ENCODE measurements at places on chromosomes 3 and 15.
A peak's percentile ranks its signal among the peaks of the same experiment; 100 is the strongest.

DNA sequence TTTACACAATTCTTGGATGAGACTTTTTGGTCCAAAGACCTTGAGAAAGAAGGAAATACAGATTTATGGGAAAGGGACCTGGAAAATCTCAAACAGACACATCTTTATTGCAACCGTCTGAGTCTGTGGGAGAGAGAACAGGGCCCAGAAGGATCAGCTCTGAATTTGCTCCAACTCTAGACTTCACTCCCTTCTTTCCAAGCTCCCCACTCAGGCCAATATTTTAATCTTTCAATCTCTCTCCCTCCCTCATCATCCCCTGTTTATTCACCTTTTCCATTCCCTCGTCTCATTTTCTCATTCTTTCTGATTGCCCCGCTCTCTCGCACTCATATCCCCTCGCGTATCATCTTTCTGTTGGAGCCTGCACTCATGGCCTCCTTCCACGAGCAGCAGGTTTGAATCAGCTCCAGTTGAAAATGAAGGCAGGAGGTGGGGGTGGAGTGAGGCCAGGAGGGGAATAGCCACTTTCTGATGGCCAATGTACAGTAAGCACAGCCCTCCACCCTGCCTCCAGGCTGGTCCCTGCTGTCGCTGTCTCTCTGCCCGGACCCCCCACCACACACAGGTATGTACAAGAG, 63.6 kb upstream of the BOC start:
- DNase-seq: no peak

GRCh38 chr3:189340680-189341460, 169.1 kb downstream of the TPRG1 start:
- DNase-seq: no peak

DNA sequence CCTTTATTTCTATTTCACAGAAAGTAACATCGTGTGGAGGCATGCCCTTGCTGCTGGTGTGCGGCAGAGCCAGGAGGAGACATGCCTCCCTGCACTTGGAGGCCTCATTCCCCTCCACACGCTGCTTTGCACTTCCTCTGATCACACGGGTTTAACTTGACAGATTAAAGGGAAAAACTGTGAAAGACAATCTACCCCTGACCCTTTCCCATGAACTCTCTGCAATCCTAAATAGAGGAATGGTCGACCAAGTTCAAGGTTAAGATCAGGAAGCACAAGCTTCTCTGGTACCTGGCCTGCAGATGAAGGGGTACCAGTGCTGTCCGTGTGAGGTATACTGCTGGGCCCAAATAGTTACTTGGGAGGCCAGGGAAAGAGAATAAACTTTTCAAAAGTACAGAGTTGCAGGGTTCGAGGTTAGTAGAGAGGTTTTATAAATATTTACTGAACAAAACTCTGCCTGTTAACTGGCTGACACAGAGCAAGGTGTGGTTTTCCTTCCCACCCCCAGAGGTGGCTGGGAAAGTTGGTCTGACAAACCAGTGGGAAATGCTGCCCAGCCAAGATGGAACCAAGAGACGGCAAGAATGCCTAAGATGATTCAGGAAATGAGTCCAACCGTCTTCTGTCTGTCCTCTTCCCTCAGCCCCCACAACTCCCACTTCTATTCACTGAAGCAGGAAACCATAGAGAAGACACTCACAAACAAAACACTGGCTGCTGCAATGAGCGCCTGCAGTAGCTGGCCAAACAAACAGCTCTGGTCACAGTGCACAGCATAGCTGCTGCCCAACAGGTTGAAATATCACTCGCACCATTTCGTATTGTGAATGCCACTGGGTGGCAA, 79.6 kb downstream of the IGF2BP2 start:
- no peak for DNase-seq

- no peak for DNase-seq
These were observed 48.5 kb upstream of the SLC12A8 start for GRCh38 chr3:125261031-125261430.

GRCh38 chr3:106533788-106534160, 665.0 kb upstream of the CBLB start:
- no peak for DNase-seq

DNA sequence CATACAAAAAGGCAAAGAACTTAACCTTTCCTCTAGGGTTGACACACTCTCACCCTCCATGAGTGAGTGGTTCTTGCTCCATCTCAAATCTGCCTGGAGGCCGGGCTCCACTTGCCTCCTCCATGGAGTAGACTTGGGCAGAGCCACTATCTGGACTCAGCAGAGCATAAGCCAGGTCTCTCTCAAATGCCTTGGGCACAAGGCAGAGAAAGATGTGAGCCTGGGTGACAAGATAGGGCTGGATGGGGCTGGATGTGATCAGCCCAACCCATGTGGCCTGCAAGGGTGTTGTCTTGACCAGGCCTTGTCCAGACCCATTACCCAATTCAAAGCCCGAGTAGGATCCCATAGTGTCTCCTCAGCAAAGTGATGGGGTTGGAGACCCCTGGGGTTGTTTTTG, 4.2 kb upstream of the RPL29 start:
- no peak for DNase-seq

DNA sequence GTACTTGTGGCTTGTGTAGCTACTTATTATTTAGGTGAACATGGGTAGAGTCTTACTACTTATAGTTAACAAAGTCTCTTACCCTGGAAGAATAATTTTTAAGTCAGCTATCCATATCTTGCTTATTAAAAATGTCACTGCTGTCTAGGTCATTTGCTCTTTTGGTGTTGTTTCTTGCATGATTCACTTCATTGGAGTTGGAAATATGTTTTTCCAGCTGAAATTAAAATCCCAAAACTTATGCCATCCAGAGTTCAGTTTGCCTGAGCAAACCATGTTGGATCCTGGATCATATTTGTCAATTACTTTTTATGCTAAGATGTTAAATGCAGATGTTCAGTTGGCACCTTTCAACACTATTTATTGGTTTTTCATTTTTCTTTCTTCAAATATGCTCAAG, 421.0 kb upstream of the RBMS3 start:
- no peak for DNase-seq

DNA sequence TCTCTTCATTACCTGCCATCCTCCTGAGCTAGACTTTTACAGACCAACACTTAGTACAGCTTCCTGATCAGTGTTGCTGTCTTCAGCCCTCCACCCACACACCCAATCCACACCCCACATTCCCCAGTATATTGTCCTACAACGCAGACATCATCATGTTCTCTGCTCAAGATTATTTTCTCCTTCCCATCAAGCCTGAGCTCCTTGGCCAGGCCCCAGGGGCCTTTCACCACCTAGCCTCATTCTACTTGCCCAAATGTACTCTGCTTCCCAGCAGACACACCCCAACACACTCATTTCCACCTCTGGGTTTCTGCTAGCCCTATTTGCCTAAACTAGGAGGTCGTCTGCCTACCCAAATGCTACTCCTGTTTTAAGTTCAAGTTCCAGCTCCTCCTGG, 37.0 kb downstream of the DAPK2 start:
- DNase-seq: no peak

GRCh38 chr15:77358545-77359240, 61.2 kb downstream of the PEAK1 start:
- DNase-seq: no peak

DNA sequence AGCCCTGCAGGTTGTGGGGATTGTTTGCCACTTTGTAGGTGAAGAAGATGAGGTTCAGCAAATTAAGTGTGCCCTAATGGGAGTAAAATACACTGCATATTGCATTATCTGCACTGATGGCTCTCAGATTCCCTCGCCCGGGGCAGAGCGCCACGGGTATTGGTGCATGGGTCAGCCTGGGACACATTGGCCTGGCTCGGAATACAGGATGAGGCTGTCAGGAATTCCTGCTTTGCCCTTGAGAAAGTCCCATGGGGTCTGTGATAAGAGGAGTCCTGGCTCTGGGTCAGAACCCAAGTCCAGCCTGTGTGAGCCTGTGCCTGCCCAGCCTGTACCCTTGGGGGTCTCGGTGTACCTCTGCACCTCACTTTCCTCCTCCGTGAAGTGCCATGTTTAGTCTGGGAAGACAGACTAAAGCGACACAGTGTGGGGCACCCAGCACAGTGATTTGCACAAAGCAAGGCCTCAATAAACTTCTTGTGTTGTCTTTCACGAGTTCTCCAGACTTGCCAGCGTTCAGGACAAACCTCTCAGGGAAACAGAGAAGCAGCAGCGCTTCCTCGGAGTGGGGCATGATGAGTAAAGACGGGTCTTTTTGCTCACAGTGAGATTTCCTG, 107.6 kb downstream of the LRRK1 start:
- no peak for DNase-seq

DNA sequence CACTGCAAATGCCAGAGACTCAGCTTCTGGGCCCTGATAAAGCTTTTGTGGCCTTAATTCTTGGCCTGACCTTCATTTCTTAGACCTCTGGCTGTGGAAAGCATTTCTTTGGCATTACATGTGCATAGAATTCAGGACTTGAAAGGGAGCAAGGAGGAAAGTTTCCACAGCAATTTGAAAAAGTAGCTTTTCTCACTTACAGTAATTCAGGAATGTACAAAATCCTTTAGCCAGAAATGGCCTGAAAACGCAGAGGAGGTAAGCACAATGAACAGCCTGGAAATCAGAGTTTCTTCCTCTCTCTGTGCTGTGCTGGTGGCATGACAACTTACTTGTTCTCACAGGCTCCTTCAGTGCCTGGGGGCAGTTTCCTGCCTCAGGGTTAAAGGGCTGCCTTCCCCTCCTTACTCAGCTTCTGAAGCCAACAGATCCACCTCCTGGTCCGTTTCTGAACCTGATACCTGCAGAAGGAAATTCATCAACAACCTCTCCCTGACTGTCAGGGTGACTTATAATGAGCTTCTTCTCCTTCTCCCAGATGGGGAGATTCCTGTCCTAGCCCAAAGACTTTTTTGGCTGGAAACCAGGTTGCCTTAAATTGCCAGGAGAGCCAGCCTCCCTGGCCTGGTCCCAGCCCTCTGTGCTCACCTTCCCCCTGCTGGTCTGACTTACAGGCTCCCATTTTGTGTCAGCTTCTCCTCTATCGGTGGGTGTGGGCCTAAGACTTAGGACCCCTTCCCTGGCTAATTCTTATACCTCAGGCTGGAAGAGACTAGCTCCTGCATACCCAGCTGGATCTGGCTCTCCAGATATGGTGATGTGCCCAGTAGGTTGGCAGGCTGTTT, 102.3 kb downstream of the MYRIP start:
- no peak for DNase-seq

- no peak for DNase-seq
These were observed 181.7 kb upstream of the MME start for GRCh38 chr3:154898443-154898842.

- DNase-seq: no peak
These were observed 215.6 kb upstream of the AZI2 start for GRCh38 chr3:28564211-28564610.

DNA sequence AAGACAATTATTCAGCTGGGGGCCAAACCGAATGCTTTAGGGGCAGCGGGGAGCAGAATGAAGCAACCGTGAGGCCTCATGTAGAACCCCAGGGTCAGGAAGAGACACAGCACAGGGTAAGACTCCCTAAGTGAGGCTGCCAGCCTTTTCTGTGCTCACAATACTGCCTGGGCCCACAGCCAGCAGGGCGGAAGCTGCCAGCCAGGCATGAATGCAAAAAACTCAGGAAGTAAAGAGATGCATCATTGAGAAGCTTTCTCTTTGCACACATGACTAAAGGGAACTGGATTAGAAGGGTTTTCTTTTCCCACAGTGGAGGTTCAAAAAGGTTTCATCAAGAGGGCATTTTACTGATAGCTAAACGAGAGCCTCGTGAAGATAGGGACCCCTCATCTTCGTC, 33.3 kb downstream of the CA12 start:
- DNase-seq: no peak

GRCh38 chr3:123025642-123026521, 1.7 kb downstream of the SEMA5B start:
- DNase-seq: peak; percentile 38

- no peak for DNase-seq
These were observed 3.0 kb downstream of the MFAP1 start for GRCh38 chr15:43821505-43821904.

DNA sequence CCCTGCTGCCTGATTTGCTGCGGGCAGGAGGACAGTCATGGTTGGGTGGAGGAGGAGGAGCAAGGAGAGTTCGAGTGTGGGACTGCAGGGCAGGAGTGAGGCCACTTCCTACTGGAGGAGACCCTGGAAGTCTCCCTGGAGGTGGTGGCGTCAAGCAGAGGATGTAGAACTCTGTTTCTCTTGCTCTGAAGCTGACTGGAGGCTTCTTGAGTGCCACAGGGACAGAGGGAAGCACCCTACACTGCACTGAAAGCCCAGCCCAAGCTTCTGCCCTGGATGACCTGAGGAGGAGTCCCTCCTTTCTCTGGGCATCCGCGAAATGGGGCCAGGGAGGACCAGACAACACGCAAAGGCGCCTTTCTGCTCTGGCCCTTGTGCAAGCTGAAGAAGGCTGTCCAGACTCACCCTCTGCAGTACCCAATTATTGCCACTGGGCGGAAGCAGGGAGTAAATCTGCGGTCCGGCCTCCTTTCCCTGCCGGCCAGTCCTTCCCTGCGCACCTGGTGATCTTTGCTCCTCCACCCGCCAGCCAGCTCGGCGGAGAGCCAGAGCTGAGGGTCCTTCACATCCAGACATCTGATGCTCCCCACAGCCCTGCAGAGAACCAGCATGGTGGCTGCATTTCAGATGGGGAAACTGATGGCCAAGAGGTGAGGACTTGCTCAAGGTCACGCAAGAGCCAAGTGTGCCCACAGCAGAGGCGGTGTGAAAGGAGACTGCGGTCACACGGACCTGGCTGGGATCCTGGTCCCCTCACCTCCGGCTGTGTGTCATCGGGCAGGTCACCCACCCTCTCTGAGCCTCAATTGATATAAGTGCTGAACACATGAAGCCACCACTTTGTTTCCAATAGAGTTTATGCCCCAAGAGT, 207.1 kb downstream of the TBC1D2B start:
- DNase-seq: peak; percentile 63

DNA sequence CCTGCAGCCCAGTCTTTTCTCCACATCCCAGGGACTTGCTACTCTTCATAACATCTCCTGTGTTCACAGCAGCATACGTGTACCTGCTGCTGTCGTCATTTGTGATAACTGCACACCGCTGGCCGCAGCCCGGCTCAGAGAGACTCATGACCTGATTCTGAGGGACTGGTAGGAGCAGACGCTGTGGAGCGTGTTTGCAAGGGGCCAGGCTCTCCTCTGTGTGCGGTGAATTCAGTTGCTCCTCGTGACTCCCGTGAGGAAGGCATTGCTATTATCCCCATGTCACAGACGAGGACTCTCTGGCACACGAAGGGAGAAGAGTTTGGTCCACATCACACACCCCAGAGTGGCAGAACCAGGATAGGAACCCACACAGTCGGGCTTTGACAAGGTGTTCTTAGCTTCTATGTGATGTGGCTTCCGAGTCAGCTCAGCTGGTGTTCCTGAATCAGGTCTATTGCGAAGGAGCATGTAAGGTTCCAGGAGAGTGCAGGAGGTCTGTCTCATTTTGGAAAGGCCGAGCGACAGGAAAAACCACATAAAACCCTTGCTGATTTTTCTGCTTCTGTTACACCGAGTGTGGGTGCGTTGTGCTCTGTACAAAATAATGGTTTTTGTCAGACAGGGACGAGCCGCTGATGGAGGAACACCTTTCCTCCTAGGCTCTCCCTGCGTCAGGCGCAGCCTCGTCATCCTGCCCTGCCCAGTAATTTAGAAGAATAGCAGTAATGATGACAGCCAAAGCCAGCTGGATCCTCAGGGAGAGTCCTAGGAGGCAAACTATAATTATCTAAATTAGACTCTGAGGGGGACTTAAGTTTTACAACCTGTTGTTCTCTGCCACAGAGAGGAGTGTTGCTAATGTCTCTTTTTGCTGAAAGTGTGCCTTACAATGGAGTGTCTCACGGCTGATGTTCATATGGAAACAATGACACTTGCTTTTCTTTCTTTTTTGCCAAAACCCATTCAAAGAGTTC, 157.5 kb upstream of the RGMA start:
- no peak for DNase-seq
